Adipose tissue (tissue), 3 donors: ENCODE measurements at places on chromosomes 16 and 17. TPM values are rescaled to one million over a fixed set of nuclear protein-coding genes. Genes with fewer than 3 reads are reported as not detected.

Gene C17orf50
- polyA plus RNA-seq: not detected

Gene TBC1D3E
- polyA plus RNA-seq: not detected

Gene LRRC36
- polyA plus RNA-seq: 0.82 TPM

Gene KCNJ18
- not detected for polyA plus RNA-seq

Gene MYO15A
- polyA plus RNA-seq: 0.86 TPM

Gene ITGA3
- polyA plus RNA-seq: 19.1 TPM

Gene SLC35G6
- polyA plus RNA-seq: not detected

Gene IL21R
- not detected for polyA plus RNA-seq

Gene MYCBPAP
- polyA plus RNA-seq: 0.09 TPM

Gene CRYBA1
- polyA plus RNA-seq: not detected

Gene CSF3
- 91.0 TPM for polyA plus RNA-seq

Gene CD7
- polyA plus RNA-seq: 1.6 TPM

Gene ADORA2B
- 0.92 TPM for polyA plus RNA-seq
